ENCODE measurements at places on chromosomes 13 and 19.

DNA sequence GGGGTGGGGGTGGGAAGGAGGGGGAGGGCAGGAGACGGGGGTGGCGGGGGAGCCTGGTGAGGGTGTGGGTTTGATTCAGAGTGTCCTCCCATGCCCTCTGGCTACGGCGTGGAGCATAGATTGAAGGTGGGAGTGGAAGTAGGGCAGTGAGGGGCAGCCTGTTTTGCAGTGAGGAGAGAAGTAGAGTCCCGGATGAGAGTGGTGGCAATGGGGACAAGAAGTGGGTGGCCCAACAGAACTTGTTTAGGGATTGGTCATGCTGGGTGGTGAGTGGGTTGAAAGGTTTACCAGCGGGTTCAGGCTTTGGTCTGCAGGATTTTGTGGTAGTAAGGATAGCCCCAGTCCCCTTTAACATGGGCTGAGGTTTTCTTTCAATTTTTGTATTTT is 35.5 kb downstream of the SIPA1L3 start:
- no peak for DNase-seq

DNA sequence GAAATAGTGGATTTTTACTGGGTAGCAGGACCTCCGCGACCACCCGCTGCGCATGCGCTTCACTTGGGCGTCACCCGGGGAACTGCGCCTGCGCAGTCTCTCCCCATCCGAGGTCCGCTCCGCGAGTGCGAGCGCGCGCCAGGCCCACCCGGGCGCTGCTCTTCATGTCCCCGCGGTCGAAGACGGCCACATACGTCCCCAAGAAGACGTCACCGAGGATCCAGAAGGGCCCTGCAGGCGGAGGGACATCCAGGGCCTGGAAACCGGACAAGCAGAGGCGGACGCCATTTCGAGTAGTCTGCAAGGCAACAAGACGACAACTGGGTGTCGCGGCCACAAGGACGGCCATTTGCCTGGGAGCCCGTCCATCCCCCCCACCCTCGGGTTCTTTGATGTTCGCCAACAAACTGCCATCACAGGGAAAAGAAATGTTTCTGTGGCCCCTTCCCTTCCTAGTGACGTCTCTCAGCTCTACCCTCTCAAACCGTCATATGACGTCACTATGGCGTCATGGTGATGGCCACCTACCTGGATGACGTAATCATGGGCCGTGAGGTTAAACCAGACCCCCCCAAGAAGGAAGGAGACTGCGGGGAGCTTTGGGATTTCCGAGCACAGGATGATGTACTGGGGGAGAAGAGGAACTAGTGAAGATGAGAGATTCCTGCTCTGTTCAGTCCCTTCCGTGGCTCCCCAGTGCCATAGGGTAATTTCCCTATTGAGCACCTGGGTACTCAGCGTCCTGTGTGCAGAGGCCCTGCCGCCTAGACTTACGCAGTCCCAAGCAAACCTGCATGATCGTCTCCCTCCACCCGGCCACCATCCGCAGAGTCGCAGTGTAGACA is 6.7 kb downstream of the NAPSA start:
- no peak for DNase-seq

- no peak for DNase-seq
These were observed 11.3 kb upstream of the ZNF554 start for GRCh38 chr19:2808129-2808941.

DNA sequence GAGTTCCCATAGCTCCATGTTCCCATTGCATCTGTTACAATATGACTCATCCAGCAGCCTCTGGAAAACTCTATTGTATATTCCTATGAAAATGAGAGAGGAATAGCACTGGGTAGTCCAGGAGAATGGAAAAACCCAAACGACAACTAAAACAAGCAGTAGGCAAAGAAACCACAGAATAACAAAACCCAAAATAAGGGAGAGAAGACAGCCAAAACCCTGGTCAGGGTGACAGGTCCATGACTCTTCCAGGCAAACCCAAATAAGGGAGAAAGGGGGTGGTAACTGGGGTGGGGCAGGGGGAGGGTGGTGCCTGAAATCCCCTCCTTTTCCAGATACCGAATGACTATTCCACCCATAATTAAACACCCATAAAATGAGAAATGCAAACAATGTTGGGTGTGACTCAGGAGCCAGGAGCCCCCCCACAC is 4.0 kb upstream of the ZNF8 start:
- DNase-seq = no peak

DNA sequence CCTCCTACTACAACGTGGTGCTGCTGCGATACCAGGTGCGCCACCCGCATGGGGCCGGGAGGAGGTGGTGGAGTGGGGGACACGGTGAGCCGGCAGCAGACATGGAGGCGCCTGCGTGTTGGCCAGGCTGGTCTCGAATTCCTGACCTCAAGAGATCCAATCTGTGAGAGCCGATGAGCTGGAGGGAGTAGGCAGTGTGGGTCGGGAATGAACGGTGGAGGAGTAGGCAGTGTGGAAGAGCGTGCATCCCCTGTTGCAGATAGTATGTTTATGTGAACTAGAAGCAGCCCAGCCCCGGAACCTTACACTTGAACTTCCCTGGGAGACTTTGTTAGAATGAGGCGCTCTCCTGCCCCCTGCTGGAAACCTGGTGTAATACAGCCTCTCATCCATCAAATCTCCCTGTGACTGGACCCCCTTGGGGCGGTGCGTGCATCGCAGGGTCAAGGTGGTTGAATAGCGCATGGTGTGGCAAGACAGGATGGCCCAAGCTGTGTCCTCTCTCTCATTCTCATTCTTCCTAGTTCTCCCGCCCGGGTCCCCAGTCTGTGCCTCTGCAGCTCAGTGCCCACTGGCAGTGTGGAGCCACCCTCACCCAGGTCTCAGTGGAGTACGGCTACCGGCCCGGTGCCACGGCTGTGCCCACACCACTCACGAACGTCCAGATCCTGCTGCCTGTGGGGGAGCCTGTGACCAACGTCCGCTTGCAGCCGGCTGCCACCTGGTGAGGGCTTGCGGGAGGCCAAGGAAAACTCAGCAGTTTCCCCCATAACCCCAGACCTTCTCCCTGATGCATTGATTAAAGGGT is 10.5 kb upstream of the B3GNT3 start:
- peak; percentile 60 for DNase-seq

DNA sequence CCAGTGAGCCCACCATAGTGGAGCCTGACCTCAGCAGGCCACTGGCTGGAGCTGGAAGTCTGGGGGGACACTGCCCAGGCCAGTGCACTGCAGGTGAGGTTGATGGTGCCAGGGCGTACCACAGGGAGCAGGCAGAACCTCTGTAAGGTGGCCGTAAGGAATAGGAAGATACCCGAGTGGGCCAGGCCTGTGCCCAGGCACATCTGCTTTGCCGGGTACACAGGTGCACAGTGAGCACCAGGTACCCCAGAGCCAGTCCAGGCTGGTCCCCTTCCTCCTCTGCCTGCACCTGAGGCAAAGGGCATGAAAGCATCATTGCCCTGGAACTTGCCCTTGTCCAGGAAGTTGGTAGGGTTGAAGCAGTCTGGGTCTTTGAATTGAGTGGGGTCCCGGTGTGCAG is 9.5 kb downstream of the EGLN2 start:
- no peak for DNase-seq

DNA sequence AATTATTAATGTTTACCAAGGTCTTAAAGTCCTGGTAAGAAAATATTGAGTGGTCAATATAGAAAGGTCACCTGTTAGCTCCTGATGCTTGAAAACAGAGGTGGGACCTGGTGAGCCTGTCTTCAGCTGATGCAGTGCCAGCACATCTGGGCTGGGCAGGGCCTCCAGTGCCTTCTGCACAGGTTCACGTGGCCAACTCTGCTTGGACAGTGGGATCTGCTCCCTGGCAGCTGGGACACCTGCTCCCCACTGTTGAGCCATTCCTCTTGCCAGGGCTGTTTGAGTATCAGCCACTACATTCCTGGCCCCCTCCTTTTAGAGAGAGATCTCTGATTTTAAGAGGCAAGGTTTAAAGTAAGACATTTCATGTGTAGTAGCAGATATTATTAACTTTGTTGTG is 135.0 kb downstream of the TM9SF2 start:
- DNase-seq = no peak

DNA sequence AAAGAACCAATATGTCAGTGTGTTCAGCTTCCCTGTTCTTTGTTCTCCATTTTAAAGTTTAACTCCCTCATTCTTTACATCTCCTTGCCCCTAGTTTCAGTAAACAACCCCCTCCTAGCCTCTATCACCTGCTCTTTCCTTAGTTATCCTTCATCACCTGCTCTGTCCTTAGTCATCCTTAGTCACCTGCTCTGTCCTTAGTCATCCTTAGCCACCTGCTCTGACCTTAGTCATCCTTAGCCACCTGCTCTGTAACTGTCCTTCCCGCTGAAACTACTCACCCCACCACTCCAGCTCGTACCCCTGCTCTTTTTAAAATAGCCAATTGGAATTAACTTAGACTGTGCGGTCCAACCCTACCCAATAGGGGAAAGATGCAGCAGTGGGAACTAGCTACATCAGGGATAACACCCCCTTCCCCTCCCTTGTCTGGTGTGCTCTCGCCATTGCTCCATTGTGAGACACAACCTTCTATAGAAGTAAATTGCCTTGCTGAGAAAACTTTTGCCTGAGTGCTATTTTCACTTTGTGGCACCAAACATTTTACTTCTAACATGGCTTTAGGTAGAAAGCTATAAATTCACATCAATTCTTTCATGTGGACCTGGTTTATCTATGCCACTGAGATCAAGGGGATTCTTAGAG is 16.2 kb downstream of the EDNRB start:
- DNase-seq = no peak

GRCh38 chr13:44197791-44198770 is 175.5 kb upstream of the SERP2 start:
- DNase-seq = no peak

- DNase-seq = no peak
These were observed 14.4 kb downstream of the RGCC start for GRCh38 chr13:41471785-41472184.

- DNase-seq = no peak
These were observed 40.7 kb downstream of the PCCA start for GRCh38 chr13:100129605-100130004.

DNA sequence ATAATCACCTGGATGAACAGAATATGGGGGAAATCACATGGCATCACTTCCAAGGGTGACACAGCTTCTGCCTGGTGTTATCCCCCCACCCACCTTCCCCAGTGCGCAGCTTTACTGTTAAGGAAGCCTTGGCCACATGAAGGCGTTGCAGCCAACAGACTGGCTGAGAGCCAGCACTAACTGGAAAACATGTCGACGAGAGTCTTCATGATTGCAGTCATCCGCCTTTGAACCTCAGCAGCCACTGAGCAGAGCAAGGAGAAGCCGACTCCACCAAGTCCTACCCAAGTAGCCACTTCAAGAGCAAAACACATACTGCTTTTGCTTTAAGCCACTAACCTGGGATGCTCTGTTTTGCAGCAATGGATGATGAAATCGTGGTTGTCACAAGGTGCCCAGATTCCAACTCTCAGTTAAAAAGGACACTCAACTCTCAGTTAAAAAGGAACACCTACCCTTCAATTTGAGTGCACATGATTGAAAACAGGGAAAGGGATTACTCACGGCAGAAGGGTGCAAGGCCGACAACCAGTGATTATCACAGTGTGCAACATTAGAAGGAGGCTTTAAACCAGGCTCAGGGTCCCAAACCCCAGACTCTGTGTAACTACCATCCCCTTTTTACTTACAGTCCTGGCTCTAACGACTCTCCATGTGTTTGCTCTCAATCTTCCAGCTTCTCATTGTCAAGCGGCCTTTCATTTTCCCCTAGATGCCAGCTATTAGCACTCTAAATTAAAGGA is 149.1 kb downstream of the KLF12 start:
- DNase-seq = no peak

GRCh38 chr19:16001481-16002312 is 52.9 kb downstream of the OR10H4 start:
- DNase-seq = no peak

GRCh38 chr19:11848200-11848593 is 329 bp upstream of the ZNF439 start:
- no peak for DNase-seq

DNA sequence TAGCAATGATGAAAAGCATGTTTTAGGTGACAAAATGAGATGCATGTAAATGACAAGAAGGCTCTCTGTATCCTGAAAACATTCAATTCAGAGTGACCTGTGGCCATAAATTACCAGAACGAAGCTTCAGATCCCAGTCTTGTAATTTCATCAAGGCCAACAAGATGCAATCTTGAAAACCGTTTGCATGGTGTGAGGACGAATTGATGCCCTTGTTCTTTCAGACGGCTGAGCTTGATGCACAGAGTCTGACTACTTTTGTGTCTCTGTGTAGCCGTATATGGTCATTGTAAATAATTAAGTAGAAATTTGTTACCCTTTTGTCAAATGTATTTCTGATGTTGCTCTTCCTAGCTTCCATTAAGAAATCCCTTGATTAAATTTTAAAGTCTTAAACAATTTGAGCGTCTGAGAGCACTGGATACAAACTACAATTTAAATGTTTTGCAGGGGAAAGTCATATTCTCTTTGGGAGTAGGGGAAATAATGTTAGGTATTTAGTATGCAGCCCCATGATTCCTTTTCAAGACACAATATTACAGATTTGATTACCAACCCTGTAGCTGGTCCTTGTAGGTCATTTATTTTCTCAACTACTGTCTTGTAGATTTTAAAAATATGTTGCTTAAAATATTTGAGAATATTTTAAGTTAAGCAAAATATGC is 125.8 kb upstream of the PCDH9 start:
- DNase-seq = no peak

DNA sequence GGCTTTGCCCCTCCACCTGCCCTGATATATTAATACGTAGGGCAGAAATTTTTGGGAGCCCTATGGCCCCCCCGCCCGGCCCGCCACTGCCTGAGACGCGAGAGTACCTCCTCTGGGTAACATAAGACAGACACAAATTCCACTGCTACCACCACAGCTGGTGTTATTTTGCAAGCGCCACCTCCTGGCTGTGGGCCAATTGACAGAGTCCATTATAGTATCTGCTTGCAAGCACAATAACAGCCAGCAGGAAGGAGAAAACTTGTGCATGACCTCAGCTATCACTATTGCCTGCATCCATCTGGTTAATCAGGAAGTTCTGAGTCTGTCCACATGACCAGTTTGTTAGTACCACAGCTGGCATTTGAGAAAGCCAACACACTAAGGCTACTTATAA is 25.3 kb upstream of the OR10H2 start:
- DNase-seq = peak; percentile 32

DNA sequence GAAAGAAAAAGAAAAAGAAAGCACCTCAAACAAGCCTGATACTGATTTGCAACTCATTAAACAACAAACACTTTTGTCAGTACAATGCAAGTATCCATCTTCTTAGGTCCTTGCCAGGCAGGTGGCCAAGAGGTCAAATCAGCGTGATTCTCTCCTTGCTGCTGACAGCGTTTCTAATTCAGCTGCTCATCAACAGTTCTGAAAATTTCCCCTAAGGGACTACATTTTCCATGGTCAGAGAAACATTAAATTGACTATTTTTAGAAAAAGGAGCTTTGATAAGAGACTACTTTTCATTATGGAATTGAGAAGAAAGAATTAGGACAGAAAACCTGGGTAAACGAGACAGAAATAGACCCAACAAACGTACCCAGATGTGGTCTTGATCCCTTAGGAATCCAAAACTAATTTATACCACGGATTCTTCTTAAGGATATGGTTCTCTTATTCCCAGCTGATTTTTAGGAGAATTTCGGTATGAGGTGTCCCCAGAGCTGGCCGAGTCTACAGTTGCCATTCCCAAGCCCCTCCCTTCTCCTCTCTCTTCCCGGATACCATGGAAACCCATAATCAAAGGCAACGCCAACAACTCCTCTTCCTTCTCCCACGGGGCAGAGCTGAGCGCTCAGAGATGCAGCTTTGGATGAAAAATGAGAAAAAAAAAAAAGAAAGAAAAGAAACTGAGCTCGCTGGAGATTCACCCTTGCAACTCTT is 29.5 kb upstream of the CEBPG start:
- no peak for DNase-seq

- no peak for DNase-seq
These were observed 69.7 kb downstream of the RASA3 start for GRCh38 chr13:114062754-114063153.
